Smooth muscle cell of the pulmonary artery (primary cell): ENCODE measurements at places on chromosomes 1 and 21. TPM values are rescaled to one million over a fixed set of nuclear protein-coding genes. Genes with fewer than 3 reads are reported as not detected.

The PADI2 gene
- total RNA-seq, result 0.39 and 0.53 TPM in 2 replicates

The KIAA0040 gene
- total RNA-seq, result 1.5 TPM in 2 replicates

The PGLYRP4 gene
- total RNA-seq, result not detected in 2 replicates

The CA6 gene
- not detected in 2 replicates for total RNA-seq

The TMOD4 gene
- not detected in 2 replicates for total RNA-seq

The ASCL5 gene
- total RNA-seq, result not detected in 2 replicates

The NOS1AP gene
- total RNA-seq, result 0.20 TPM in 1 of 2 replicates, not detected in the other

The KRTAP19-1 gene
- not detected in 2 replicates for total RNA-seq

The HES2 gene
- 0.26 and 0.59 TPM in 2 replicates for total RNA-seq

The WNT2B gene
- 4.7 and 6.1 TPM in 2 replicates for total RNA-seq

The KPNA6 gene
- 51.3 and 51.9 TPM in 2 replicates for total RNA-seq

The HNRNPCL1 gene
- not detected in 2 replicates for total RNA-seq

The TSPAN1 gene
- total RNA-seq, result 0.73 and 0.78 TPM in 2 replicates

The PLXNA2 gene
- 9.8 and 18.3 TPM in 2 replicates for total RNA-seq

The CYP4A11 gene
- not detected in 2 replicates for total RNA-seq

The CHRM3 gene
- 0.03 and 0.13 TPM in 2 replicates for total RNA-seq

The C4BPB gene
- not detected in 2 replicates for total RNA-seq

The TMEM269 gene
- 0.03 and 0.07 TPM in 2 replicates for total RNA-seq

The ELAVL4 gene
- not detected in 2 replicates for total RNA-seq

The AADACL3 gene
- total RNA-seq, result not detected in 2 replicates

The SLC5A3 gene
- total RNA-seq, result 38.0 and 51.0 TPM in 2 replicates

The ARHGEF19 gene
- 5.1 and 8.1 TPM in 2 replicates for total RNA-seq

The PRAMEF9 gene
- not detected in 2 replicates for total RNA-seq

The CRYZL1 gene
- total RNA-seq, result 26.2 and 34.4 TPM in 2 replicates

The TGFBR3 gene
- total RNA-seq, result 13.6 and 18.4 TPM in 2 replicates

The PRDM16 gene
- total RNA-seq, result 11.6 and 25.9 TPM in 2 replicates

The S100A5 gene
- total RNA-seq, result 0.26 TPM in 1 of 2 replicates, not detected in the other

The ADGRL4 gene
- 34.7 and 58.7 TPM in 2 replicates for total RNA-seq

The RGS13 gene
- total RNA-seq, result not detected in 2 replicates

The STPG1 gene
- 4.2 TPM in 2 replicates for total RNA-seq

The CYP4X1 gene
- total RNA-seq, result 1.2 and 2.9 TPM in 2 replicates

The PKLR gene
- total RNA-seq, result under 0.01 TPM in 1 of 2 replicates, not detected in the other

The LDLRAD1 gene
- not detected in 2 replicates for total RNA-seq

The FAM151A gene
- total RNA-seq, result not detected in 2 replicates

The PERM1 gene
- 1.5 and 2.5 TPM in 2 replicates for total RNA-seq
